GM12878 (cell line): ENCODE measurements at places on chromosomes 5 and 9. TPM values are rescaled to one million over a fixed set of nuclear protein-coding genes. Genes with fewer than 3 reads are reported as not detected.

The SMAD5 gene
- total RNA-seq: 14.8 and 15.4 TPM in 2 replicates

The CENPK gene
- total RNA-seq: 25.7 and 32.0 TPM in 2 replicates

The BTNL8 gene
- not detected in 2 replicates for total RNA-seq

The FCN1 gene
- 0.08 TPM in 1 of 2 replicates, not detected in the other for total RNA-seq

The BASP1 gene
- total RNA-seq: 190 and 193 TPM in 2 replicates

The MYORG gene
- total RNA-seq: 0.21 and 0.36 TPM in 2 replicates

The IL7R gene
- 1.3 and 1.5 TPM in 2 replicates for total RNA-seq

The FIBCD1 gene
- 0.08 and 0.95 TPM in 2 replicates for total RNA-seq

The ZDHHC12 gene
- total RNA-seq: 67.2 and 75.1 TPM in 2 replicates

The PCDH12 gene
- total RNA-seq: 0.03 TPM in 1 of 2 replicates, not detected in the other

The CCDC180 gene
- 0.31 and 0.35 TPM in 2 replicates for total RNA-seq

The SHROOM1 gene
- 3.2 TPM in 2 replicates for total RNA-seq

The FAT2 gene
- 0.03 TPM in 2 replicates for total RNA-seq

The PLPPR1 gene
- total RNA-seq: not detected in 2 replicates
